Activated CD8-positive, alpha-beta memory T cell treated with anti-CD3 and anti-CD28 coated beads, Interleukin-2, amount 50 U/mL, for 48 hours (primary cell): ENCODE measurements at places on chromosomes 5 and 9.

DNA sequence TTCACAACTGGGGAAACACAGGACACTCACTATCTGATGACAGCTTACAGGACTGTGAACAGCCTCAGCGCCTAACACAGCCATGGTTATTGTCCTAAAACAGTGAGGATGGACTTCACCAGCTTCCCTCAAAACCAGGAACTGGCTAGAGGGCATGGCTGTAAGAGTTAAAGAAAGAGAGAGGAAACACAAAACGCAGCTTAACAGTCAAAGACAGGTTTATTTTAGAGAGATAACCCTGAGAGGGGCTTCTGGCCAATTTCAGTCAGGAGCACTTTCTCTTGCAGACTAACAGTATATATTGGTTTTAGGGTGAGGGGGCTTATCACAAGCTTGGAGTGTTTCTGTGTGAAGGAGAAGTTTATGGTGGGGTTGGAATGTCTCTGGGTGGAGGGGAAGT lies 35.7 kb upstream of the RANBP17 start:
- no peak for DNase-seq

DNA sequence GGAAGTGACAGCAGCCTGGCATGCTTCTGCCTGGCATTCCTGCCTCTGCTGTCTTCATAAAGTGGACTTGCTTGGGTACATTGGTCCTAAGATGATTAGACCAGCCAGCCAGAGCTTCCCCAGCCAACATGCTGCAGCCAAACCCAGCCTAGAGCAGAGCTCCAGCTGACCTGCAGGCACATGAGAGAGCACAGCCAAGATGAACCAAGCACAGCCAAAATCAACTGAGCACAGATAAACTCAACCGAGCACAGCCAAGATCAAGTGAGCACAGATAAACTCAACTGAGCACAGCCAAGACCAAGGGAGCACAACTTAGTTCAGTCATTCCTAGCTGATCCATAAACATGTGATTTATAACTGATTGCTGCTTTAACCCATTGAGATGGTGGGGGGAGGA lies 266.5 kb downstream of the MSX2 start:
- no peak for DNase-seq

- DNase-seq: no peak
Observed at GRCh38 chr5:75367401-75367800, 30.4 kb downstream of the HMGCR start.

DNA sequence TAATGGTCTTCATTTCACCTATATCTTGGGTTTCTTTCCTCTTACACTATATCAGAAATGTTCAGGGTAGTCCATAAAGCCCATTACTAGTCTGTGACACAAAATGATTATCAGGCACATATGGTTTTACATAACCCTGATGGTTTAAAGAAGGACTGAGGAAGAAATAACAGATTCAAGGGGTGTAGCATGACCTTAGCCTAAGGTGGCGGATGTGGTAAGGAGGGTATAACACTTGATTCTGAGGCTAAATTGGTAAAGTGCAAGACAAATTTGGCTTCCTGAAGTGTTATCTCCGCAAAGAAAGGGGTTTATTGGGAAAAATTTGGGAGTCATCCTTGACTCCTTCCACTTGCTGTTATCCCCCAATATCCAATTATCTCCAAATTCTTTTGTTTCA lies 388.2 kb upstream of the RPS23 start:
- DNase-seq: no peak

DNA sequence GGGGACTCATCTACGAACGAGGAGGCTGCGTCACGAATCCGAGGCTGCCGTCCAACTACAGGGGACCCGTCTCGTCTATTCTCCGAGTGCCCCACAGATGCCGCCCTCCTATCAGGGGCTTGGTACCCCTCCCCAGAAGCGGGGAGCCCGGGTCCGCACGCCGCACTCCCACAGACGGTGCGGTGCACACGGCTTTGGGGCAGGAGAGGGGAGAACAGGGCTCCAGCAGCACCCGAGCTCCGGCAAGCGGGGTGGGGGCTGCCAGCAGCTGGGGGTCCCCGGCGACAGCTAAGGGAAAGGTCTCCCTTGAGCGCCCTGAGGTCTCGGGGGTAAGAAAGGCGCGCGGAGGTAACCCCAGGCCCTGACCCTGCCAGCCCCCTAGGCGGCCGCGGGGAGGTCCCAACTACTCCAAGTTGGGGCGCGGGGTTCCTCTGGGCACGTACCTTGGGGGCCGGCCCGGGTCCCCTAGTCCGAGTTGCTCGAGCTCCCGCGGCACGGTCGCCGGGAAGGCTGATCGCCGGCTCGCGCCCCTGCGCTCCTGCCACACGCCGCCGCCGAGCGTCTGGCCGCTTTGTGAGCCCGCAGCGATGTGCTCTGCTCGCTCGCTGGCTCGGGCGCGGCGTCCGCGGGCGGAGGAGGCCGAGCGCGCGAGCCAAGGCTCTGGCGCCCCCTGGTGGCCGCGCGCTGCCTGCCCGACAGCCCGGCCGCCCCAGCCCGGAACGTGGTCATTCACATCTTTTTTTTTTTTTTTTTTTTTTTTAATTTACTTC lies at the start of gene SPOCK1:
Gene SPOCK1 (minus strand): TSS at position 591 of the 770 bp plus-strand sequence.
- peak; percentile 91 for DNase-seq

DNA sequence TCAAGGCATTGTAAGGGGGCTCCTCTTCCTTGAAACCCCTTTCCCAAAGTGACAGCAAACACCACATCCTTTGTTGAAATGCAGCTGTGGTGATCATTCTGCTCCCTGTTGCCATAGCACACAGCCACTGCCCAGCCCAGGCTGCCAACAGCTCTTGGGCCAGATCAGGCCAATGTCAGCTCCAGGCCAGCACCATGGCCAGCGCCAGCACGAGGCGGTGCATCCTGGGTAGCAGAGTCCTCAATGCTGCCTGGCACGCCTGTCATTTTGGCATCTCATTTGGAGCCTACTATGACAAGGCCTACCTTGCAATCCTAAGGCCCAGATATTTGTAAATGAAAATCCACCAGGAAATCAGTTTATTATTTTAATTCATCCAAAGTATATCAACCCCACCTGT lies 390.6 kb downstream of the DNAH5 start:
- DNase-seq: no peak

GRCh38 chr5:95124731-95125130 lies 160.2 kb downstream of the MCTP1 start:
- no peak for DNase-seq

- no peak for DNase-seq
Observed at GRCh38 chr9:20111173-20111843, 322.5 kb upstream of the SLC24A2 start.

DNA sequence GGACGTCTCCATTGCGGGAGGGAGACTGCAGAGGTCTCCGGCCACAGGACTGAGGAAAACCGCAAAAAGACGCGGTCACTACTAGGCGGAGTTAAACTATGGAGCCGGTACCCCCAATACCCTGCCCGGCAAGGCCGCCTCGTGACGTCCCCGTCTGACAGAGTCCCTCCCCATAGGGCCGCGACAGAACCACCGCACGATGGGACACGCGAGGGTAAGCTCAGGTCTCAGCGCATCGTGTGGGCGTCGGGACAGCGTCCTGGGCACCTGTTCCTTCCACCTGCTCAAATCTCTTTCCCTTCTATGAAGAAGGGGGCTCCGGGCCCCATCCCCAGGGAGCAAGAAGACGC lies 35.2 kb upstream of the GLDC start:
- DNase-seq: peak; percentile 87

GRCh38 chr9:71916834-71917534 lies 5.5 kb downstream of the C9orf85 start:
- no peak for DNase-seq

GRCh38 chr5:66558560-66558959 lies 37.6 kb upstream of the MAST4 start:
- DNase-seq: no peak

GRCh38 chr9:134367791-134368490 lies 41.7 kb downstream of the RXRA start:
- no peak for DNase-seq

DNA sequence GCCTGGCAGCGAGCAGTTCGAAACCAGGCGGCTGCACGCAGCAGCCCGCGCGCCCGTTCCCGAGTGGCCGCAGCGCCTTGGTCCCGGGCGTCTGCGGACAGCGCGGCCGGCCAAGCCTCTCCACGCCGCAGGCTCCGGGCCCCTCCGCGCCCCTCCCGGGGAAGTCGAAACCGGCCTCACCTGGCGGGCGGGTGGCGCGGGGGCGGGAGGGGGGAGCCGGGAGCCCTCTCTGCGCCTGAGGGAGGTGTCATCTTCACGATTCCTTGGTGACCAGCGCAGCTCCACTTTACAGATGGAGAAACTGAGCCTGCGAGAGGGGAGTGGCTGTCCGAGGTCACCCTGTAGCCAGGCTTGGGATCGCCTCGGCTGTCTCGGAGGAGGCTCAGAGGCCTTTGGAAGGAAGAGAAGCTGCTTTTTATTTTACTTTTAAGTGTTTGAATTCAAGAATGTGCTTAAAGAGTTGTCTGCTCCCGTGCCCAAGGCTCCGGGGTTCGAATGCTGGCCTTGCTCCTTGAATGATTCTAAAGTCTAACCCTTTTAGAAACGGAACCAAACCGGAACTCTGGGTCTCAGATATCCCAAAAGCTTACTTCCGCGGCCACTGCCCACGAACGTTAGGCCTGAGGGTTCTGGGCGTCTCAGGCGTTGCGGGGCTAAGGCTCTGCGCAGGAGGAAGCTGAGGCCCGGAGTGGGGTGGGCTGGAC lies 662 bp downstream of the SUSD3 start:
- DNase-seq: no peak

DNA sequence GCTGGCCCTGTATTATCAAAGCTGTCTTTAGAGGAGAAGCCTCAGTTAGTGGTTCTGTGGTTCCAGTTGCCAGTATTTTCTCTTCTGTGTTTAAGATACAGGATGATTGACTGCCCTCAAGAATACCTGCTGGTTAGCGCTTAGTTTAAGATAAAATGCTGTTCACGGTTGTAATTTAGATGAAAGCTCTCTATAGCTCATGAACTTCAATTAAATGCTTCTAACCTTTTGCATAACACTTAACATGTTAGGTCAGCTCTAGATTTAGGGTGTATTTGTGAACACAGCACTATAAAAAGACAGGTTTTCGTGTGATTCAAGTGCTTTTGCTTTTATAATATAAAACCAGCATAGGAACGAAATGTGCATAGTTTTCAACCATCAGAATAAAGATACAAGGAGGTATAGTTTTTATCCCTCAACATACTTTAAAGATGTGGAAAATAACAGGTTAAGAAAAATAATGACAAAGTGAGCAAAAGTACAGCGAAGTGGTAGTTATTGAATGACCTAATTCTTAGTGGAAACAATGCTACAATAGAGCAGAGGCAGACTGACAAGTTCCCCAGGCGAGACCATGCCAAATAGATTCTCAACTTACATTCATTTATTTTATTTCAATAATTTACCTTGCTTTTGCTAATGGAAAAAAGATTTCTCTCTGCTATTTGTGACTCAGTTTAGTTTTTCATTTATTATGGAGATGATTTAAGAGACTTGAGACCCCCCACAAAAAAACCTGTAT lies 602.6 kb upstream of the DMAC1 start:
- DNase-seq: no peak

DNA sequence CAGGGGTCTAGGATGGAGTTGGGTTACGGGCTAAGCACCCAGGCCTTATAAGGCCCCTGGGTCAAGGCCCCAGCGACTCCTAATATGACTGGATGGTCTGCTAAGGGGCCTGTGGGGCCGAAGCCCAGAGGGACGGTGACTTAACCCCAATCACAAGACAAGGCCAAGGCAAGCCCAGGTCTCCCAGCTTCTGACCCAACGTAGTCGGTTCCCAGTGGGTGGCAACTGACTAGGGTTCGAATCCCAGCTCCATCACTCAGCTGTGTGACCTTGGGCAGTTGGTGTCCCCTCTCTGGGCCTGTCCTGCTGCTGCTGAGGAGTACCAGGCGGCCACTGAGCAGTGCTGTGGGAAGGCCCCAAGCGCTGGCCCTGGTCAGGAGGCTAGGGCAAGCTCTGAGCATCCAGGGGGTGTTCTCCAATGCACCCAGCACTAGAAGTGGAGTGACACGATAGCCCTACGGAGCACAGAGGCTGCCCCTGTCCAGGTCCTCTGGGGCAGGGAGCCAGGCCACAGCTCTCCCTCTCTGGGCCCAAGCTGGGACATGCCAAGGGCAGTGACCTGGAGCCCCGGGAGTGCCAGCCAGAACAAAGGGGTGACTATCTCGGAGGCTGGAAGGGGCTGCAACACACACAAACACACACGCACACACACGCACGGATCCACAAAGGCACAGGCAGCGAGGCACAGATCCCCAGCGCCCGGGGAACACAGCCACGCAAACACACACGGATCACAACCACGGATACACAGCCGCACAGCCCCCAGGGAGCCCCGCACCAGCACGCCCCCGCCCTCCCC lies 512 bp downstream of the AK1 start:
- no peak for DNase-seq
